ENCODE measurements at places on chromosomes 13 and 19. TPM values are rescaled to one million over a fixed set of nuclear protein-coding genes. Genes with fewer than 3 reads are reported as not detected.
A peak's percentile ranks its signal among the peaks of the same experiment; 100 is the strongest.

ERICH6B gene
- polyA plus RNA-seq, result not detected

WDR87 gene
- polyA plus RNA-seq, result not detected

KLK3 gene
- 0.13 TPM for polyA plus RNA-seq

DNA sequence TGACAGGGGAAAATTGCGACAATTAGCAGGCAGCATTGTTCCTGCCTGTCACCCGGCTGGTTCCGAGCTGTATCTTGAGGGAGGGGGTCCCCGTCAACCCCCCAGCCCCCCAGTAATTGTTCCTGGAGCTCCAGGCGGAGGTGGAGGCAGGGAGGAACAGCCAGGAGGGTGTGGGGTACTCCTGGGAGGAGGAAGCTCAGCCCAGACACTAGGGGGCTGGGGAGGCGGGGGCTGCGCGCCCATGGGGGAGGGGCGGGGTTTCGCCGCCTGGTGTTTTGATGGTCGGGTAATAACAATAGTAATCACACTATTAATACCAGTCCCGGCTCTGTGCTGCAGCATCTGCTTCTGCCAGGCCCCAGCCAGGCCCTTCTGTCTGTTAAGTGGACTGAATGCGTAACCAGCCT lies 8.6 kb downstream of the NPAS1 start:
- no peak for DNase-seq

GRCh38 chr13:97119943-97120342 lies 102.2 kb upstream of the MBNL2 start:
- no peak for DNase-seq

DNA sequence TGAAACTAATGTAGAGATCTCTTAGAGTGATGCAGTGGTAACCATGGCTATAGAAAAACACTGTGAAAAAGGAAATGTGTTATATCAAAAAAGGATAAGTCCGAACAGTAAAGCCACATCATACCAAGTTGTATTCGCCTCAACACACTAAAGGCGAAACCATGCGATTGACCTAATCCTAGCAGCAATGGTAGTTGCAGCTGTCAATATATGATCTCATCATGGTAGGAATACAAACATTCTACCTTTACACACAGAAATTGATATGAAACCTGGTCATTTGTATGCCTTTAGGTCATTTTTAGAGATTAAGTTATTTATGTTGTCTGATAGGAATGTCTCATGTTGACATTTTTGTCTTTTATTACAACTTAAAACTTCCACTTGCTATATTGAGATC lies 271.9 kb downstream of the SLITRK6 start:
- DNase-seq, result no peak

DNA sequence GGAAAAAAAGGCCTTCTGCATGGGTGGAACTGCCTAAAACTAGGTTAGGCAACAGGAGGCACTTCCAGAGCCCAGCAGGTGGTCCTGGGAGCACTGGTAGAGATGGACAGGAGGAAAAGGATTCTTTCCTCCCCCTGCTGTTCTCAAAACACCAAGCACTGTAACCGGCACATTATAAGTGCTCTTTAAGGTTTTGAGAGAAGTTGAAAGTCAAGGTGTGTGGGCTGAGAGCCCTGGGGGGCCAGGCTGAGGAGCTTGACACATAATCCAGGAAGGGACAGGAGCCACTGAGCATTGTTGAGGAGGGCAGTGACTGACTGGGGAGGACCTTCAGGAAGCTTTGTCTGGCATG lies 32.3 kb downstream of the SPATA13 start:
- no peak for DNase-seq

- DNase-seq, result no peak
Observed at GRCh38 chr19:27765397-27765796, 1447.6 kb downstream of the UQCRFS1 start.

DNA sequence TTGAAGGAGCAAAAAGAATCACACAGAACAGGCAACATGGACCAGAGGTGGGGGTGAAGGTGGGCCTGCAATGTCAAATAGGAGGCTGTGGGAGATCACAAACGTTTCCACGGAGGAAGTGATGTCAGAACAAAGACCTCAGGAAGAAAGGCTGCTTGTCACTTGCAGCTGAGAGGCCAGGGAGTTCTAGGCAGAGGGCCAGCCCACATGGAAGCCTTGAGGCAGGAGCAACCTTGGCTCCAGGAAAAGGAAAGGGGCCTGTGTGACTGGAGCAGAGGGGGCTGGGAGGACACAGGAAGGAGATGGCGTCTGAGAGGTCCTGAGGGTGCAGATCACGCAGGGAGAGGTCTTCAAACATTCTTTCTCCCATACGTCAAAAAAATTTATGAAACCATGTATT lies 16.3 kb downstream of the ZNF160 start:
- DNase-seq, result peak; percentile 39

Measured in ovary (tissue), 10 donors.